Cerebellar cortex (tissue), 1 donor: ENCODE measurements at places on chromosomes 5 and 9.

- DNase-seq: no peak
Measured at GRCh38 chr5:93246090-93246855, 334.7 kb downstream of the NR2F1-AS1 start.

DNA sequence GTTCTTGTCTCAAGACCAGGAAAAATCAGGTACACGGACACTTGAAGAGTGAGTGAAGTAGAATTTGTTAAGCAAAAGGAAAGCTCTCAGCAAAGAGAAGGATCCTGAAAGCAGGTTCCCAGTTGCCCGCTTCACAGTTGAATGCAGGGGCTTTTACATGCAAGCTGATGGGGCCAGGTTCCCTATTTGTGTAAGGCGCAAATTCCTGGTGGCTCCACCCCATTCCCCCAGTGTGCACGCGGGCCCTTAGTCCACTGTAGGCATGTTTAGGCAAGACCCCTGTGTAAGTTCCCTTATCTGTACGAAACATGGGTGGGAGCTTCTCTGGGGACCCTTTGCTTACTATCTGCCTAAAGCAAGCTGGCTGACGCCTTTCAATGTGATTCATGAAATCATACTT lies 2.7 kb upstream of the AGTPBP1 start:
- DNase-seq: peak; percentile 37

GRCh38 chr9:31243386-31243785 lies 1141.1 kb upstream of the ACO1 start:
- no peak for DNase-seq

DNA sequence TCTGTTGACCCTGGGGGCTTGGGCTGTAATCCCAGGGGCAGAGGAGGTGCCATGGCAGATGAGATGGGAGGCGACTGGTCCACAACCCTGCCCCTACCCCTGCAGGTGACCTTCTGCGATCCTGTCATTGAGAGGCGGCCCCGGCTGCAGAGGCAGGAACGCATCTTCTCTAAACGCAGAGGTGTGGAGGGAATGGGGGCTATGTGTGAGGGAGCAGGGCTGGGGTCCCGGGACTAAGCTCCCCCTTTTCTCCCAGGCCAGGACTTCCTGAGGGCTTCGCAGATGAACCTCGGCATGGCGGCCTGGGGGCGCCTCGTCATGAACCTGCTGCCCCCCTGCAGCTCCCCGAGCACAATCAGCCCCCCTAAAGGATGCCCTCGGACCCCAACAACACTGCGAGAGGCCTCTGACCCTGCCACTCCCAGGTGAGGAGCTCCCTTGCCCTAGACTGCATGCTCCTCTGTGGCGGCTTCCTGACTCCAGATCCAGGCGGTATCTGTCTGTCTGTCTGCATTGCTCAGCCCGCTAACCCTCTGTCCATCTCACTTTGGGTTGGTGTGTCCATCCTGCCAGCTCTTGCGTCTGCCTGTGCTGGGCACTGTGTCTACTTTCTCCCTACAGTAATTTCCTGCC lies 9.9 kb downstream of the ZDHHC12 start:
- no peak for DNase-seq

DNA sequence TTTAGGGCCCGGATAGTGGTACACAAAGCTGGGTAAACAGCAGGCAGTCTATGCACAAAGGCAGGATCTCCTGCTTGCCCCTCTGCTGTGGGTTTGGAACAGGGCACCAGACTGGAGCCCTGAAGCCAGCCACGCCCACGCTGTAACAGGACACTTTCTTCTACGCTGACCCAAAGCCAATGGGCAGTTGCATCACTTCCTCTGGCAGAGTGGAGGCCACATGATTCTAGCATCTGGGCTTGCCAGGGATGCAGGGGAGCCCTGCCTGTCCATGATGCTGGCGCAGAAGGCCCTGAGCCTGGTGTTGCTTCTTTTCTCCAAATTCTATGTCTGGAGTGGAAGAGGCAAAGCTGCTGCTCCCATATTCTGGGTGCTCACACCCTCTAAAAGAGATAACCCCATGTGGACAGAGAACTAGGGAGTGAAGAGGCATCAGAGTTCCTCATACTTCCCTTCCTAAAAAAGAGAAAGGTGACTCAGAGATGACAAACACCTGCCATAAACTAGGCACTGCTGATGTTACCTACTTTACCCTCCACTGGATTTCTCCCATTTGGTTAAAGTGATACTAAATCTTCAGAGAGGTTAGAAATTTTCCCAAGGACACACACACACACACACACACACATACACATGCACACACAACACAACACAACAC lies 260.3 kb upstream of the KLF4 start:
- DNase-seq: no peak

- DNase-seq: peak; percentile 80
Measured at GRCh38 chr9:119938871-119939270, 569.6 kb upstream of the BRINP1 start.

DNA sequence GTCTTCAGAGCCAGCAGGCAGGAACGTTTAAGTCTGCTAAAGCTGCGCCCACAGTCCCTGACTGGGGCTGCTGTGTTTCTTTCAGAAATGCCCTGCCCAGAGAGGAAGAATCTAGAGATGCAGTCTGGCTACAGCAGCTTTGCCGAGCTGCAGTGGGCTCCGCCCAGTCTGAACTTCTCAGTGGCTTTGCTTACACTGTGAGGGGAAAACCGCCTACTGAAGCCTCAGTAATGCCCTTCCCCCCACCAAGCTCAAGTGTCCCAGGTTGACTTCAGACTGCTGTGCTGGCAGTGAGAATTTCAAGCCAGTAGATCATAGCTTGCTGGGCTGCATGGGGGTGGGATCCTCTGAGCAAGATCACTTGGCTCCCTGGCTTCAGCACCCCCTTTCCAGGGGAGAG lies 78.4 kb downstream of the SREK1 start:
- DNase-seq: no peak

DNA sequence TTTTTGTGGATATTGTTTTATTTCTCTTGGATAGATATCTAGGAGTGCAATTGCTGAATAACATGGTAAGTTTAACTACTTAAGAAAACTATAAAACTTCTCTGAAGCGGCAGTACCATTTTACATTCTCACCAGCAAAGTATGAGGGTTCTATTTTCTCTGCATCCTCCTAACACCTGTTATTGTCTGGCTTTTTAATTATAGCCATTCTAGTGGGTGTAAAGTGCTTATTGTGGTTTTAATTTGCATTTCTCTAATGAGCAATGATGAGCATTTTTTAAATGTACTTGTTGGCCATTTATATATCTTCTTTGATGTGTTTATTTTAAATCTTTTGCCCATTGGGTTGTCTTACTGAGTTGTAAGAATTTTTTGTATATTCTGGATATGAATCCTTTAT lies 28.7 kb downstream of the SMIM32 start:
- DNase-seq: no peak

DNA sequence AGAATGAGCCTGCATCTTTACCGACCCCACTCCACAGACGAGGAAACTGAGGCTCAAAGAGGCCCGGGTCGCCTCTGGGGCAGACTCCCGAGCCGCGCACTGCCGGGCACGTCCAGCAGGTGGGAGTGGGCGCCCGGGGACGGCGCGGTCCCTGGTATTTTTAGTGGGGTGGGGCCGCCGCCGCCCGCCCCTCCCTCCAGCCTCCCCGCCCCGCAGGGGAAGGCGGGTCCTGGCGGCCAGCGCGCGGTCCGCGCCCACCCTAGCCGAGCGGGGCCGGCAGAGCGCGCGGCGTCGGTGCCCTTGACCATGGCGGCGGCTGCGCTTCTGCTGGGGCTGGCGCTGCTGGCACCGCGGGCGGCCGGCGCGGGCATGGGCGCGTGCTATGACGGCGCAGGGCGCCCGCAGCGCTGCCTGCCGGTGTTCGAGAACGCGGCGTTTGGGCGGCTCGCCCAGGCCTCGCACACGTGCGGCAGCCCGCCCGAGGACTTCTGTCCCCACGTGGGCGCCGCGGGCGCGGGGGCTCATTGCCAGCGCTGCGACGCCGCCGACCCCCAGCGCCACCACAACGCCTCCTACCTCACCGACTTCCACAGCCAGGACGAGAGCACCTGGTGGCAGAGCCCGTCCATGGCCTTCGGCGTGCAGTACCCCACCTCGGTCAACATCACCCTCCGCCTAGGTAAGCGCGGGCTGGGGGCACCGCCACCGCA lies at the start of gene LAMC3:
LAMC3 (plus strand) TSS at position 266 of the 710 bp plus-strand sequence; CDS start at position 307, 41 bp downstream.
- DNase-seq: no peak

DNA sequence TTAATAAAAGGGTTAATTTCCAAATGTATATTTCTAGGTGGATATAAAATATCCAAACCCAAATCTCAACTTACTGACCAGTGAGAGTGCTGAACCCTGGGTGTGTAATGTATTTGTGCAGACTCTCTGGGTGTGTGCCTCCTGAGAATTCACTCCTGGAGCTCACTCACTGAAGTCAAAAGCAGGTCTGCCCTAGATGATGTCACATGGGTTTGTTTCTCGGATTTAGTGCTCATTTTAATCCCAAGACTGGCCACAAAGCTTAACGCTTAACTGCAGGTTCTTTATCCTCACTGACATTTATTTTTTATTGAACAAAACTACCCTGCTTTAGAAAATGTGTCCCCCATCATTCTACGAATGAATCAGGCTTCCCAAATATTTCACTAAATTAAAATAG lies 179.4 kb downstream of the PPP2R2B start:
- no peak for DNase-seq

DNA sequence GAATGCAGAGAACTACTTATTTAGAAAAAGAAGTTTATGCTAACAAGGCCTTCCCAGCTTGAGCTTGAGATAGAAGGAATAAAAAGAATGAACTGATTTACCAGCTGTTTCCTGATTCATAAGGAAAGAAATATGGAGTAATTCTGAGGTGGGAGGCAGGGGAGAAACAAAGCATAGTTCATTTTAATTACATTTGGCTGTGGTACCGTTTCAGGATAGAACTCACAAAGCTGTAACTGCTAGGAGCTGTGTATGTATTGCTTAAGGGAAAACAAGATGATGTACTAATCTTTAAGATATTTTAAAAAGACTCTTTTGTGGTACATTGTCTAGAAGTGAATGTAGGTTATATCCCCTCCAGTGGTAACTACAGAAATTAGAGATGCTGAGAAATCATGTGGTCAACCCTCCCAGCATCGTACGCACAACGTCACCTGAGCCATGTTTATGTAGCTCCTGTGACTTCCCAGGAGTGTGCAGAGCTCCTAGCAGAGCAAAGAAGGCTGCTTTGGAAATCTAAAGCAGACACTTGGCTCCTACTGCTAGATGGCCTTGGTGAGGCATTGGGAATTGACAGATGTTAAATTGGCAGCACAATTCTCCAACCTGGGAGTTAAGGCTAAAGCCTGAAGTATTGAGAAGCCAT lies 208.3 kb upstream of the VLDLR start:
- DNase-seq: no peak

DNA sequence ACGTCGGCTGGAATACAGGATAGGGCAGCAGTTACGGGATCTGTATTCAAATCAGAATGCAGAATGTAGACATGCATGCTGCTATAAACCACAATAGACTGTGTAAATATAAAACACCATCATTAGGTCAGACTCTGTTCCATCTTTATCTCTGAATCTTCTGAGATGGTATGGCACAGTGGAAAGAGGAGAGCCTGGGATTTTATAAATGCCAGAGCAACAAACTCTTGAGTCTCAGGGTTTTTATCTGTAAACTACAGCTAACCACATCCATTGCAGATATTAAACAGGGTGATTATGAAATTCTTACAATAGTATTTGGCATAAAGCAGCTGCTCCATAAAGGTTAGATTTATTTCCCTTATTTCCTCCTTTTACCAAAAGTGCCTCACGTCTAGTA lies 108.7 kb downstream of the ZDHHC21 start:
- no peak for DNase-seq

DNA sequence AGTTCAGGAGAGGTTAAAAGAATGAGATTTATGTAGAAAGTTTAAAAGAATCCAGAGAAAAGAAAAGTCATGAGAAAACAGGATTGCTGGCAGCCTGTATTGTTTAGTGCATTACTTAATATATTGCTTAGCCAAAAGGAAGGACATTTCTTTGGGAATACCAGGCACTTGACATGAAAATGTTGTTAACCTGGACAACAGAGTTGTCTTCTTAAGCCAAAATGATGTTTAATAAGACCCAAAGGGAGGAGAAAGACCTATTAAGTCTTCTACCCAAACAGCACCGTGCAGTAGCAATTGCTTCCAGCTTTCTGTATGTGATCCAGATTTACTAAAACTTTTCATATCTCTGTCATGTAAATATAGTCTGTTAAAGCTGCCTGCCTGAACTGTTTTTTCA lies 74.0 kb upstream of the PRLR start:
- no peak for DNase-seq

- DNase-seq: no peak
Measured at GRCh38 chr5:143228597-143229293, 174.7 kb downstream of the NR3C1 start.

DNA sequence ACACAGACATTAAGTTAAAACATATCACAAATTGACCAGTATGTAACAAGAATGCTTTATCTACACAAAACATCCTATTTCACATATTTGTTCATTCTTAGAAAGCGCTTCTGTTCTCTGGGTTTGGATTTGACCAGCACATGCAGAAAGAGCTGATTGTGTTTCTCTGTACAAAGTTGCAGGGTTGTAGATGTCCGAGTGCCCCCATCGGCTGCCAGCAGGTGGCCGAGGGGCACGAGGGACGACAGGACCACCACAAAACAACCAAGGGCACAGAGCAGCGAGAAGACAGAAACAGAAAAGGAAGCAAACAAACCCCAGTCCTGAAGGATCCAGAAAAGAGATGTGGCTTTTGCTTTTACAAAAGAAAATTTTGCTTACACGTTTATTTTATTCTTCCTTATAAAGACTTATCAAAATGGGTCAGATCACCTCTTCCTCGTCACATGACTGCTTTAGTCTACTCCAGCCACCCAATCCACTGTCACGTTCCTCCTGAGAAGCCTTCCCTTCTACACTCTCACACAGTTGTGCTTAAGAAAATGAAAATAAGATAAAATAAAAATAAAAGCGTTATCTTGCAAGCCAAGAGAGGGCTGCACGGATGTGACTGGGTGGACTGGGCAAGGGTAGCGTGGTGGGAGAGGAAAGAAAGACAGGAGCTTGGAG lies 9.5 kb downstream of the OTP start:
- DNase-seq: no peak

DNA sequence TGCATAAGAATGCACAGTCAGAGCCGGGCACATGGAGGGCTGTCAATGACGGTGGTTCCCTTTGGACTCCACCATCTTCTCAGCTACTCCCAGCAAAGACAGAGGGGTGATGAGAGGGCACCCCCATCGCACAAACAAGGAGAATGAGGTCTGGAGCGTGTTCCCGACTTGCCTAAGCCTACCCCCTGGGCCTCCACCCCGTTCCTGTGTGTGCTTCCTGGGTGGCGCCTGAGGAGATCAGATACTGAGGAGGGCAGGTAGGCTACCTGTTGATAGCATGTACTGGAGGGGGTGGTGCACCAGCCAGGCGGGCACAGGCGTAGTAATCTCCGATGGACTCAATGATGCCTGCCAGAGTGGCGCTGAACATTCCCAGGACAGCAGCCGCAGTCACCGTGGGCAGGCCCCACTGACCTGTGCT lies 4.1 kb downstream of the SLC23A1 start:
- no peak for DNase-seq

DNA sequence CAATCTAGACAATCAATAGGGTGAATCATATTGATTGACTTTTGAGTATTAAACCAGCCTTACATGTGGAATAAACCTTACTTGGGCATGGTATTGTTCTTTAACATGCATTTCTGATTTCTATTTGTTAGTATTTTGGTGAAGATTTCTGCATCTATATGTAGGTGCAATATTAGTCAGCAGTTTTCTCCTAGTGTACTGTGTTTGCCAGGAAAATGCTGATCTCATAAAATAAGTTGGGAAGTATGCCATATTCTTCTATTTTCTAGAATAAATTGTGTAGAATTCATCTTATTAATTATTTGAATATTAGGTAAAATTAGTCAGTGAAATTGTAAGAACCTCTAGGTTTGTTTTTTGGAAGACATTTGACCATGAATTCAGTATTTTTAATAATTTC lies 38.4 kb downstream of the ANXA2R start:
- DNase-seq: no peak
